ENCODE measurements at places on chromosomes 11 and 22. TPM values are rescaled to one million over a fixed set of nuclear protein-coding genes. Genes with fewer than 3 reads are reported as not detected.

- no peaks in the 10 kb centered on the region for H3K27me3 ChIP-seq
- H3K27ac ChIP-seq = peak overlapping the region; percentile 73
- H3K4me1 ChIP-seq = peaks cover 56% of the 10 kb centered on the region
- no peak overlapping the region for H3K4me3 ChIP-seq
Observed at GRCh38 chr11:12179019-12179418, 68.6 kb downstream of the MICAL2 start.

GRCh38 chr11:109747839-109748238, 325.8 kb downstream of the C11orf87 start:
- H3K4me1 ChIP-seq = no peaks in the 10 kb centered on the region
- no peaks in the 10 kb centered on the region for H3K36me3 ChIP-seq
- H3K4me3 ChIP-seq = no peak overlapping the region
- no peak for DNase-seq
- no peak overlapping the region for H3K27ac ChIP-seq
- no peaks in the 10 kb centered on the region for H3K27me3 ChIP-seq

- no peak for DNase-seq
- H3K4me3 ChIP-seq = no peak overlapping the region
- no peaks in the 10 kb centered on the region for H3K4me1 ChIP-seq
- no peaks in the 10 kb centered on the region for H3K36me3 ChIP-seq
- H3K27me3 ChIP-seq = no peaks in the 10 kb centered on the region
Observed at GRCh38 chr11:16047073-16047472, 309.3 kb downstream of the SOX6 start.

DNA sequence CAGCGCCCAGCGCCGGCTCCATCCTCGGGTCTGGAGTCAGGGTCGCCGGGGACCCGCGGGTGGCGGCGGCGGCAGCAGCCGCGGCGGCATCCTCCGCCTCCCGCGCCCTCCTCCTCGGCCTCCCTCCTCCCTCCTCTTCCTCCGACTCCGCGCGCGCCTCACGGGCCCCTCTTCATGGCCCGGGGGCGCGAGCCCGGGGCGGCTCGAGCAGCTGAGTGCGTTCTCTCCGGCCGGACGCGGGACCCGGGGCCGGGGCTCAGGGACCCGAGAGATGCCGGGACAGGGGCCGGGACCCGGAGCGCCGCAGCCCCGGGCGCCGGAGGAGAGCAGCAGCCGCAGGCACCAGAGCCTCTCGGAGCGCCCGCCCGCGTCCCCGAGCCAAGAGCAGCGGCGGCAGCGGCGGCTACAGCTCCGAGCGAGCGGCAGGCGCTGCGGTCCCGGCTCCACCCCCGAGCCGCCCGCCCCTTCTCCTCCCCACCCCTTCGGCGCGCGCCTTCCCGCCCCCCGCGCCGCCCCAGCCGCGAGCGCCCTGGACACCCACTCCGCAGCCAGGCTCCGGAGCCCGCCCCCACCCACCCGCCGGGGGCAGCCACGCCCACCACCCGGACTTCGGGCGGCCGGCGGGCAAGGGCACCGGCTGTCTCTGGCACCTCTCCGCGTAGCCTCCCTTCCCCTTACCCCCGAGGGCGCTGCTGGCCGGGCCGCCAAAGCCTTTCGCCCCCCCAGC, at the start of gene CHST1:
Gene CHST1, minus strand, starts transcription at position 417 of the 727 bp plus-strand sequence. CDS start 14,699 bp downstream, outside the sequence.
- no peaks in the 10 kb centered on the region for H3K36me3 ChIP-seq
- H3K4me3 ChIP-seq = peak within 1 kb of the TSS; percentile 65
- H3K4me1 ChIP-seq = peaks cover 18% of the 10 kb centered on the region
- H3K27me3 ChIP-seq = peaks cover 47% of the 10 kb centered on the region

GRCh38 chr11:113245216-113245615, 69.2 kb upstream of the TTC12 start:
- no peak overlapping the region for H3K27ac ChIP-seq
- no peaks in the 10 kb centered on the region for H3K36me3 ChIP-seq
- H3K4me1 ChIP-seq = no peaks in the 10 kb centered on the region
- DNase-seq = no peak
- no peak overlapping the region for H3K4me3 ChIP-seq

- no peak for DNase-seq
Observed at GRCh38 chr11:68610452-68611116, 73.8 kb upstream of the GAL start.

DNA sequence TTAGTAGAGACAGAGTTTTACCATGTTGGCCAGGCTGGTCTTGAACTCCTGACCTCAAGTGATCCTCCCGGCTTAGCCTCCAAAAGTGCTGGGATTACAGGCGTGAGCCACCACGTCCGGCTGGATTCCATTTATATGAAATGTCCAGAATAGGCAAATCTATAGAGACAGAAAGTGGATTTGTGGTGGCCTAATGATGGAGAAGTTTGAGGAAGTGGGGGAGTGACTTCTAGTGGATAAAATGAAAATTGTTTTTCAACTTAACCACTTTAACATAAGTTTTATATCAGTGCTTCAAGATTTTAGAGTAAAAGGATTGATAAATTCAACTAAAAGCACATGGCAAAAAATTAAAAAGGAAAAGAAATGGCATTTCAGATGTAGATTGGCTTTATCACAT, 66.2 kb downstream of the HIPK3 start:
- H3K27ac ChIP-seq = no peak overlapping the region
- H3K36me3 ChIP-seq = no peaks in the 10 kb centered on the region
- no peaks in the 10 kb centered on the region for H3K27me3 ChIP-seq
- DNase-seq = no peak
- H3K4me1 ChIP-seq = peaks cover 77% of the 10 kb centered on the region
- no peak overlapping the region for H3K4me3 ChIP-seq

DNA sequence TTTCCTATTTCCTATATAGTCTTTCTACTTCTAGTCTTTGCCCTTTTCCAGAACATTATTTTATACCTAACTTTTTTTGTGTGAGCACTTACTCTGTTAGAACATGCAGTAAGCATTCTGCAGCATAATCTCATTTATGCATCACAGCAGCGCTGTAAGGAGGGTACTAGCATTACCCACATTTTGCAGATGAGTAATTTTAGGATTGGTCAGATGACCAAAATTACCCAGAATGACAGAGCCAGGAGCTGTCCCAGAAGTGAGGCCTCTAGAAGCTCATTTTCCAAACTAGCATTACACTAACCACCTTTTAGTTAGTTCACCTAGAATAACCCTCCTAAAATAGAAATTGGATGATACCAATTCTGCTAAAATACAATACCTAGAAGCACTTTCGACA, 47.1 kb upstream of the ARHGAP32 start:
- no peak overlapping the region for H3K4me3 ChIP-seq
- H3K36me3 ChIP-seq = no peaks in the 10 kb centered on the region
- no peaks in the 10 kb centered on the region for H3K27me3 ChIP-seq
- no peaks in the 10 kb centered on the region for H3K4me1 ChIP-seq

GRCh38 chr22:41656556-41656955, 32.1 kb downstream of the SNU13 start:
- H3K27ac ChIP-seq = no peak overlapping the region
- DNase-seq = no peak
- H3K36me3 ChIP-seq = peaks cover 100% of the 10 kb centered on the region
- no peak overlapping the region for H3K4me3 ChIP-seq

- peaks cover 12% of the 10 kb centered on the region for H3K36me3 ChIP-seq
- no peak overlapping the region for H3K27ac ChIP-seq
- no peak for DNase-seq
- H3K4me1 ChIP-seq = peaks cover 9% of the 10 kb centered on the region
- no peak overlapping the region for H3K4me3 ChIP-seq
Observed at GRCh38 chr22:30033137-30033536, 47.1 kb upstream of the HORMAD2 start.

GRCh38 chr11:450809-451451, 851 bp downstream of the PTDSS2 start:
- H3K4me3 ChIP-seq = peak overlapping the region; percentile 99
- peak; percentile 82 for DNase-seq
- H3K27me3 ChIP-seq = no peaks in the 10 kb centered on the region
- peak overlapping the region; percentile 90 for H3K27ac ChIP-seq

DNA sequence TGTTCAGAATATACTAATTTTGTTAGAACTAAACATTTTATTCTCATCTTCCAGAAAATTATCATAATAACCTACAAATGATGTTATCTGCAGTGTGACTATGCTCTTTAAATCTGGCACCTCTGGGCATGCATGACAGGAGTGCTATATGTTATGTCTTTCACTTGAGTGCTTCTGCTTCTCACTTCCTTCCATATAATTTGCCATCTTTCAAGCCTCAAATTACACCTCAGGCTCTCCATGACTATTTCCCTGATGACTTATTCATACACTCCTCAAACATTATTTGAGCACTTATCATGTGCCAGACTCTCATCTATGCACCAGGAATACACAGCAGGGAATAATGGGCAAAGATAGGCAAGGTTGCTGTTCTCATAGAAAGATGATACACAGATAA, 219.3 kb upstream of the POU2AF2 start:
- no peak overlapping the region for H3K27ac ChIP-seq
- H3K4me3 ChIP-seq = no peak overlapping the region
- no peak for DNase-seq
- H3K4me1 ChIP-seq = no peaks in the 10 kb centered on the region
- no peaks in the 10 kb centered on the region for H3K36me3 ChIP-seq

- no peak overlapping the region for H3K4me3 ChIP-seq
- H3K36me3 ChIP-seq = no peaks in the 10 kb centered on the region
- no peaks in the 10 kb centered on the region for H3K4me1 ChIP-seq
- H3K27ac ChIP-seq = no peak overlapping the region
- DNase-seq = no peak
Observed at GRCh38 chr22:22974795-22975580, 87.4 kb downstream of the IGLL5 start.

GRCh38 chr11:46309814-46310259, 32.4 kb downstream of the CREB3L1 start:
- H3K4me1 ChIP-seq = peaks cover 4% of the 10 kb centered on the region
- peaks cover 25% of the 10 kb centered on the region for H3K36me3 ChIP-seq
- H3K27ac ChIP-seq = no peak overlapping the region
- no peak overlapping the region for H3K4me3 ChIP-seq

GRCh38 chr11:120719348-120719747, 207.8 kb downstream of the GRIK4 start:
- H3K27ac ChIP-seq = no peak overlapping the region
- DNase-seq = no peak
- no peaks in the 10 kb centered on the region for H3K4me1 ChIP-seq
- H3K4me3 ChIP-seq = no peak overlapping the region
- no peaks in the 10 kb centered on the region for H3K36me3 ChIP-seq

GRCh38 chr11:72831521-72832300, 17.5 kb downstream of the ATG16L2 start:
- H3K36me3 ChIP-seq = peaks cover 24% of the 10 kb centered on the region
- H3K27me3 ChIP-seq = no peaks in the 10 kb centered on the region
- H3K4me1 ChIP-seq = peaks cover 68% of the 10 kb centered on the region
- H3K4me3 ChIP-seq = no peak overlapping the region

DNA sequence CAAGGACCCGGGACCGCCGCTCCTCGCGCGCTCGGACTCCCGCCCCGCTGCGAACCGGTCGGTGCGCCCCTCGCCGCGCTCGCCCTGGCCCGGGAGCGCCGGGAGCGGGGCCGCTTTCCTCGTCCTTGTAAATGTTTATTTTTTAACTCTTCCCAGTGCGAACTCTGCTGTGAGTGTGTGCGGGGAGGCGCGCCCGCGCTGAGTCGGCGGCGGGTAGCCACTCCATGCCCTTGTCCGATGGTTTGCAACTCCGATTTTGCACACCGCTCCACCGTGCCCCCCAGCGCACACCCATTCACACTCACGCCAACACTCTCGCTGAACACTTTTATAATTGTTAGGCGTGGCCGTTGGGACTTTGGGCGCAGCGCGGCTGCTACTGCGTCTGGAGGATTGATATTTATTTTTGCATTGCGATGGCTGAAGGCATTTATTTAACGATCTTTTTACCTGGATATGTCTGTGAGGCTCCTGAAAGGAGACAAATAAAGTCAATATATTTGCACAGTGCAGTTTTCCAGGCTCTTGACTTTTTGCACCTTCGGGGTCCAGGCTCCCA, 1.0 kb downstream of the C11orf96 start:
- H3K27ac ChIP-seq = peak overlapping the region; percentile 84
- H3K27me3 ChIP-seq = peaks cover 34% of the 10 kb centered on the region
- peak overlapping the region; percentile 69 for H3K4me3 ChIP-seq

GRCh38 chr11:79229047-79229446, 211.8 kb downstream of the TENM4 start:
- no peaks in the 10 kb centered on the region for H3K36me3 ChIP-seq
- H3K27ac ChIP-seq = no peak overlapping the region
- DNase-seq = no peak
- no peak overlapping the region for H3K4me3 ChIP-seq

DNA sequence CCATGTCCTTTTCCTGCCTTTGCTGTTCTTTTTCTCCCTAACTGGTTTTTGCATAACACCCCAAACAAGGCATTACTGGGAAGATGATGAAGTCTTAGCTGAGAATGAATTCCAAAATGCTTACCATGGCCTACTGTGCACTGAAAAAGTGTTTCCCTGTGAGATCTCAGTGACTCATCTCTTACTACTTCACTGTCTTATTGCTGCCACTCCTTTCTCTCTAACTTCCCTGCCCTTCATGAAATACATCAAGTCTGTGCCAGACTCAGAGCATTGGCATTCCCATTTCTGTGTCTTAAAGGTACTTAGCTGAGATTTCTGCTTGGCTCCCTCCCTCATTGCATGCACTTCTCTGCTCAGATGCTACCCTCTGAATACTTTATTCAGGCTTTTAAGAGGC, 49.1 kb upstream of the MUC15 start:
- no peaks in the 10 kb centered on the region for H3K27me3 ChIP-seq
- DNase-seq = no peak
- H3K36me3 ChIP-seq = no peaks in the 10 kb centered on the region
- no peak overlapping the region for H3K4me3 ChIP-seq
- no peak overlapping the region for H3K27ac ChIP-seq
- no peaks in the 10 kb centered on the region for H3K4me1 ChIP-seq

- peaks cover 5% of the 10 kb centered on the region for H3K27me3 ChIP-seq
- no peak overlapping the region for H3K27ac ChIP-seq
- no peaks in the 10 kb centered on the region for H3K36me3 ChIP-seq
- no peaks in the 10 kb centered on the region for H3K4me1 ChIP-seq
- H3K4me3 ChIP-seq = no peak overlapping the region
- DNase-seq = no peak
Observed at GRCh38 chr22:22945195-22945594, 57.6 kb downstream of the IGLL5 start.

- H3K27ac ChIP-seq = no peak overlapping the region
- H3K27me3 ChIP-seq = no peaks in the 10 kb centered on the region
- DNase-seq = no peak
- H3K4me1 ChIP-seq = peaks cover 13% of the 10 kb centered on the region
- H3K36me3 ChIP-seq = peaks cover 53% of the 10 kb centered on the region
Observed at GRCh38 chr22:29833392-29833965, 4.6 kb downstream of the ASCC2 start.

- H3K4me3 ChIP-seq = no peak overlapping the region
- no peaks in the 10 kb centered on the region for H3K27me3 ChIP-seq
Observed at GRCh38 chr11:102238391-102238821, 78.9 kb upstream of the BIRC3 start.

DNA sequence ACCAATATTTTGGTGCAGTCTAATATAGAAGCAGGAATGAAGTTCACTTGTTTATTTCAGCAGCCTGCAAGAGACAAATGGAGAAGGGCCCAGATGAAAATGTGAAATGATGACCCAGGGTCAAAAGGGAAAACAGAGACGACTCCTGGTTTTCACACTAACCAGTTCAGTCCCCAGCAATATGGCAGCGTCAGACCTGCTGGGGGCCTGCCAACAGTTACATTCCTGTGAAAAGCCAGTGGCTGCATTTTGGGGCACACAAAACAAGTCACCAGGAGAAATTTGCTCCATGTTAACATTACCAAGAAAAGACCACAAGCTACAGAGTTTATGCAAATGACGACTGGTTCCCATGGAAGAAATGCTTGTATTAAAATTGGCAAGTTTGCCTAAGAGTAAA, 80.2 kb downstream of the CCDC34 start:
- H3K4me1 ChIP-seq = no peaks in the 10 kb centered on the region
- H3K36me3 ChIP-seq = no peaks in the 10 kb centered on the region
- no peak for DNase-seq
- H3K27me3 ChIP-seq = no peaks in the 10 kb centered on the region
- no peak overlapping the region for H3K27ac ChIP-seq

Gene C11orf42
- total RNA-seq = not detected

Gene MRGPRX2
- not detected for total RNA-seq

Gene OR52D1
- not detected for total RNA-seq

Gene OR51E1
- not detected for total RNA-seq

Gene IL10RA
- total RNA-seq = 37.7 TPM

Gene CHRM1
- 6.8 TPM for total RNA-seq

All from lower lobe of right lung (tissue), 2 donors.